ENCODE measurements at places on chromosomes 7 and 10.

GRCh38 chr10:49617121-49618020 lies 3.5 kb downstream of the CHAT start:
- DNase-seq, result no peak

GRCh38 chr7:125136755-125137532 lies 207.3 kb upstream of the POT1 start:
- no peak for DNase-seq

GRCh38 chr7:78218051-78218450 lies 419.5 kb downstream of the PHTF2 start:
- DNase-seq, result no peak

DNA sequence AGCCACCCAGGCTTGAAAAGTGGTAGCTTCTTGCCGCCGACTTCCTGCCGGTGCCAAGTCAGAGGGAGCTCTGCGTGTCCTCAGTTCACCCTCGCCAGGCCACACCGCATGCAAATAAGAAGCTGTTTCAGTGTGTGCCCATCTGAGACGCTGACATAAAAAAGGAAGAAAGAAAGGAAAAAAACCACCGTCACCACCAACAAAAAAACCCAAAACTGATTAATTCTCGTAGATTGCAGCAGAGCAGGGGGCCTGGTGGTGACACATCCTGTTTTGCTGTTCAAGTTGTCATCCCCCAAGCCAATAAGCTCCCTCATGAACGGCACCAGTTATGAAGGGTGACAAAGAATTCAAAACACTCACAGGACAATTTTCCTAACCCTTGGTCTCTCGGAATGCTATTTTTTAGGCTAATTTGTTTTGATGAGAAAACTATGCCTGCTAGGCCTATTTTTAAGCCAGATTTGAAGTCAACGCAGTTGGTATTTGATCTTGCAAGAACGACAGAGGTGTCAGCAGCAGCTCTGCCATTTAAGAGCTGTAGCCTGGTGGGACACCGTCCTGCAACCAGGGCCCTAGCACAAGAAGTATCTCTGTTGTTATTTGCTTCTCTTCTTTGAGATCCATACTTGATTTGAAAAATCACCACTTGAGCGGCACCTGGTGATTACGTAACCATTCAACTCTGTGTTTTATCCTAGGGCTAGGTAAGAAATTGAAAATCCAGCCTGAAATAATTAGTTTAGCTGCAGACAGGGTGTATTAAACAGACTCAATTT lies 145.6 kb downstream of the PFKFB3 start:
- peak; percentile 65 for DNase-seq

DNA sequence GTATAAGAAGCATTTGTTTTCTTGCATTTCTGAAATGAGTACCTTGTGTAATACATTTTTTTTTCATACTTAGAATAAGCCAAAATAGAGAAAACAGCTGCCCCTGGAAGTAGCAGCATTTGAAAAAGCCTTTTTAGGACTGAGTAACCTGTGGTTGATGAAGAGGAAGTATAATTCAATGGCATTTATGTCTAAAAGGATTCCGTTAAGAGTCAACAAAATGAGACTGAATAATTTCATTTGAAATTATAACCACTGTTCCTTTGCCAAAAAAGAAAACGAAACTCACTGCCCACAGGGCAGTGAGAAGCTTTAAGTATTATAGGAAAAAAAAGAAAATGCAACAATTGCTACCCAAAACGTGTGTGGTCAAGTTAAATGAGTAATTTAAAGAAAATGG lies 705.6 kb upstream of the PHF14 start:
- DNase-seq, result no peak

DNA sequence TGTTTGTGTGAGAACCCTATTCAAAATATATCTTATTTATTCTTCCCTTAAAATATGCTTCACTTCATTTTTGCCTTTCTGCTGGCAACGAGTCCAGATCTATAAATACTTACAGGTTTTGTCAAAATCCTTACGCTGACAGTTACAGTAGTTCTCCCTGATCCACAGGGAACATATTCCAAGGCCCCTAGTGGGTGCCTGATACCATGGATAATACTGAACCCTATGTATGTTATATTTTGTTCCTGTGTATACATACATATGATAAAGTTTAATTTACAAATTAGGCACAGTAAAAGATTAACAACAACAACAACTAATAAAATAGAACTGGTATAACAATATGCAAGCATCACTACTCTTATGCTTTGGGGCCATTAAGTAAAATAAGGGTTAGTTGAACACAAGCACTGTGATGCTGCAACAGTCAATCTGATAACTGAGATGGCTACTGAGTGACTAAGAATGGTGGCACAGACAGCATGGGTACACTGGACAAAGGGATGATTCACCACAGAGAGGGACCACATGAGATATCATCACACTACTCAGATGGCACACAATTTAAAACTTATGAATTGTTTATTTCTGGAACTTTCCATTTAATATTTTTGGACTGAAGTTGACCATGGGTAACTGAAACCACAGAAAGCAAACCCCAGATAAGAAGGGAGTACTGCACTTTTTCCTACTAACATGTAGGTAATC lies 29.4 kb upstream of the PCGF5 start:
- no peak for DNase-seq

- DNase-seq, result no peak
These were observed 343.9 kb upstream of the SHH start for GRCh38 chr7:156155988-156156733.

DNA sequence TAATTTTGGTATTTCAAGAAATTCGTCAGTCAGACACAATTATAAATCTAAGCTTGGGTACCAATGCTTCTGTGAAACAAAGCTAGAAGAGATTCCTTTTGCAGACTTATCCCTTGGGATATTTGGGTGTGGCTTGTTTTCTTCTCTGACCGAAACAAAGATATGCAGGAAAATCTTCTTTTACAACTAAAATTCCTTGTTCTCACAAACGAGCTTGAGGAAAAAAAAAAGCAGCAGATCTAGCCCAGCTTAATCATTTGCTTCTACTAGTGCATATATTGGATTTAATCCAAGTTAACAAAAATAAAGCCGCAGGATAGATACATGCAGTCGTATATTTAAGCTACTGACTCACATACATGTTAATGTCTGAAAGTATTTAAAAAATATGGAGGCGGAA lies 104.2 kb downstream of the PRTFDC1 start:
- no peak for DNase-seq

- DNase-seq, result peak; percentile 29
These were observed 143.8 kb upstream of the TMEM106B start for GRCh38 chr7:12067156-12067831.

DNA sequence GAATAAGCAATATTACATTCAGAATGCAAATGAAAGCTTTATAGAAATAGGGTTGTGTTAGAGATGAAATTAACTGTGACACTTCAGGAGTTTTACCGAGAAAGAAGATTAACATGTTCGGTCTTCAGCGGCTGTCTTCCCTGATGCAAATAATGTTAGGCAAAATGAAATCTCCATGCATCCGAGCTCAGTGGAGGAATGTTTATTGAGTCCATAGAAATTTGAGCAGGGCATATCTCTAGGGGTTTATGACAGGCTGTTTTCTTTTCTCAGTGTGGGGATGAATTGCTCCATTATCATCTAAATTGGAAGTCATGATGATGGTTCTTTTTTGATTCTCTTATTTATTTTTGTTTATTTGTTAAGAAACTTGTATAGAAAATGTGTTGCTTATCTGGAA lies 31.7 kb downstream of the DYNC1I1 start:
- DNase-seq, result no peak

All from stimulated activated CD4-positive, alpha-beta T cell treated with anti-CD3 and anti-CD28 coated beads, Interleukin-12 subunit alpha, Interleukin-12 subunit beta, amount 100 ng/mL, for 24 hours (primary cell).